ENCODE measurements at places on chromosomes 5 and 9. TPM values are rescaled to one million over a fixed set of nuclear protein-coding genes. Genes with fewer than 3 reads are reported as not detected.

Gene MEGF10
- 0.36 TPM for total RNA-seq

DNA sequence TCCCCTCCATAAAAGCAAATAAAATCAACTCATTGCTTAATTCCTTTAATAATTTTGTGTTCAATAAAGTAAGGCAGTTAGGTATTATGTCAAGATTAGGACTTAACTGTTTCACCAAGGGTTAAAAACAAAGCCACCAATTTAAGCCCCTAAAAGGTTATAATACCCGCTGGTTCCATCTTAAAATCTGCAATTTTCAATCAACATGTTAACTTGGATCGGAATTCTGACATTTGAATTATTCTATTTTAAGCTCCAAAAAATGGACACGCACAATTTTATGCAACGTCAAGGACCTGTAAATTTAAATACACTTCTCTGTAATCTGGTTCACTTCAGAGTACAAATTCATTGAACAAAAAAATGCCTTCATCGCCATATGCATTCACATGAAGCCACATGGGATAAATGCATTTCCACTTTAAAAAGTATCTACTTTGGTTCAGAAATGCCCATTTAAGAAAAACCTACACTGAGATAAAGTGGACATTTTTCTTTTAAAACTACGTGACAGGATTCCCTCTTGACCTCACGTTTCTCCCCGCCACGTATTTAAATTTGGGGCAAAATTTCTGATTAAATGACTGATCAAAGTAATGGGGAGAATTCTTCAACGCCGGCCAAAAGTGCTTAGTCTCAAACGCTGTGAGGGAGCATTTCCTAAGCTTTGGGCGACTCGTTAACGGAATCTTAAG, 721 bp downstream of the GIN1 start:
- DNase-seq, result no peak

Gene SPATA31C1
- not detected for total RNA-seq

DNA sequence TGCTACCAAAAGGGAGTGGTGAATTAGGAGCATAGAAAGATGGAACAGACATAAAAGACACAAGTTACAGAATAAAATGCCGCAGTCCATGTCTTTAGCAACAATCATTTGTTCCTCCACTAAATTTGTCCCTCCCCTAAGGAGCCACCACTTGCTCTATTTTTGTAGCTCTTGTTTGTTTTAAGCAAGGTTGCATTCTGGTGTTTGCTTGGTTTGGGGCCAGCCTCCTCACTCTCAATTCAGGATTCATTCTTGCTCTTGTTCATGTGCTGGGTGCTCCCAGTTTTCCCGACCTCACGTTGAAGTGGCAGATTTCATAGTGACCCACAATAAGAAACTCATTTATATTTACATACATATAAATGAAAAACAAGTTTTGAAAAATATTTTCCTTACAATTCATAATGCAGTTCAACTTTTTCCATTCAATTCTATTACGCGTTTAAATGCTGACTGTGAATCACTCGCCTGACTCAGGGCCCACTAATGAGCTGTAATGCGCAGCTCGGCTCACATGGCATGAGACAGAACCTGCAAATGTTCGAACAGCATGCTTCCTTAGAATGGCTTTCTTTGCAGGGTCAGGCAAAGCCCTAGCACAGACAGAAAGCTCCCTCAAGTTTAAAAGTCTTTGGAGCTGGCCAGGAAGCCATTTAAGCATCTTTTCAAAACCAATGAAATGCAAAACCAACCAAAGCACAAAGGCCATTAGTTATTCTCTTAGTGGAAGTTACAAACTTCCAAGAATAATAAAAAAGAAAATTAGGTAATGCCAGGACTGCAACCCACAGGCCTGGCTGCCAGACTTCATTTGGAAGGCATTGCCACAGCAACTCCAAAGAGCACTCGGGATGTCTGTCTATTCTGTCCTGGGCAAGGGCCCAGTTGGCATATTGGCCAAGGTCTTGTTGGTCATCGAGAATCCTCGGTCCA, 41.7 kb downstream of the RETREG1 start:
- DNase-seq, result no peak

- no peak for DNase-seq
Observed at GRCh38 chr5:2320611-2321010, 430.9 kb downstream of the IRX2 start.

Gene TIFAB
- not detected for total RNA-seq

DNA sequence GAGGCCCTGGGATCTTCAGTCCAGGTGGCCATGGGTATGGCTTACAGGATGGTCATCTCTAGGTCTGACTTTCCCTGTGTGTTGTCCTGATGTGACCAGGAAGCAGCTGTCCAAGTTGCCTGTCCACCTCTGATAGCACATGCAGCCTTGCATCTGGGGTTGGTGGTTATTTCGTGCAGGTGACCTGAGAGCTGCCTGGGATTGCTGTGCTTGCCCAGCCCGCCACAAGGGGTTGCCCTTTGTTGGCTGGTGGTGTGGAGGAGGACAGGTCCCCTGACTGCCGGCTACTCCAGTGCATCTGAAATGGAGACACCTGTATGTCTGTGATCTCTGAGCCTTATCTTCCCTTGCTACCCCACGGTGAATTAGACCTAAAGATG, 212.6 kb downstream of the ARHGAP26 start:
- DNase-seq, result no peak

DNA sequence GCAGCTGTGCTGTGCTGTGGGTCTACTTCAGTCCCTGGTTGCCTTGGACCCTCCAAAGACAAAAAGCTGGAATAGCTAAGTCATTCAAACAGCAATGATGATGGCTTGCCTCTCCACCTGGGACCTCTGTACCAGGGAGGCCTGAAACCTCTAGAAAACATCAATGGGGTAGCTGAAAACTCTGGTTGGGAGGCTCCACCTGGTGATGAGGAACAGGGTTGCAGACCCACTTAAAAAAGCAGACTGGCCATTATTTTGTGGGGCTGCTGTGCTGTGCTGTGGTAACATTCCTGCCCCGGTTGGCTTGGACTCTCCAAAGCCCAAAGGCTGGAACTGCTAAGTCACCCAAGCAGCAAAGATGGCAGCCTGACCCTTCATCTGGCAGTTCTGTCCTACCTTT, 839.3 kb upstream of the ARRDC3 start:
- no peak for DNase-seq

DNA sequence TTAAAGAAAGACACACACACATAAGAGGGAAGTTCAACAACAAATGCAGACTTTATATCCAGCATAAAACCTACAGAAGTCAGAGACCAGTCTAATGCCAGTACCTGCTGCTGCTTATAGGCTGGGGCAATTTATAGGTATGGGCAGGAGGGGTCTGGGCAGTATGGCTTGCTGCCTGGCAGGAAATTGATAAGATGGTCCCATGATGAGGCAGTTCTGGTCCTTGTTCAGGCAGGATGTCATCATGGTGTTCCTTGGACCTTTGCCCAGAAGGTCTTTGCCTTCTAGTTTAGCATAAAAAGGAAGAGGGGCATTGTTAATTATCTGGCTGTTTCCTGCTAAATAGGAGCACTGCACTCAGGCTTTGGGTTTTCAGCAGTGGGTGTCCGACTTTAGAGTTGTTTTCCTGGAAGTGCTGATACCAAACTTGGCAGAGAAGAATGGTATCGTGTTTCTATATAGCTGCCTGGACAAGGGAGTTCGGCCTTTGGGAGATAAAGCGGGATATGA, 10.4 kb upstream of the PDCD1LG2 start:
- DNase-seq, result no peak

Gene INSL4
- total RNA-seq, result not detected

GRCh38 chr5:171157775-171158174, 151.3 kb upstream of the TLX3 start:
- no peak for DNase-seq

DNA sequence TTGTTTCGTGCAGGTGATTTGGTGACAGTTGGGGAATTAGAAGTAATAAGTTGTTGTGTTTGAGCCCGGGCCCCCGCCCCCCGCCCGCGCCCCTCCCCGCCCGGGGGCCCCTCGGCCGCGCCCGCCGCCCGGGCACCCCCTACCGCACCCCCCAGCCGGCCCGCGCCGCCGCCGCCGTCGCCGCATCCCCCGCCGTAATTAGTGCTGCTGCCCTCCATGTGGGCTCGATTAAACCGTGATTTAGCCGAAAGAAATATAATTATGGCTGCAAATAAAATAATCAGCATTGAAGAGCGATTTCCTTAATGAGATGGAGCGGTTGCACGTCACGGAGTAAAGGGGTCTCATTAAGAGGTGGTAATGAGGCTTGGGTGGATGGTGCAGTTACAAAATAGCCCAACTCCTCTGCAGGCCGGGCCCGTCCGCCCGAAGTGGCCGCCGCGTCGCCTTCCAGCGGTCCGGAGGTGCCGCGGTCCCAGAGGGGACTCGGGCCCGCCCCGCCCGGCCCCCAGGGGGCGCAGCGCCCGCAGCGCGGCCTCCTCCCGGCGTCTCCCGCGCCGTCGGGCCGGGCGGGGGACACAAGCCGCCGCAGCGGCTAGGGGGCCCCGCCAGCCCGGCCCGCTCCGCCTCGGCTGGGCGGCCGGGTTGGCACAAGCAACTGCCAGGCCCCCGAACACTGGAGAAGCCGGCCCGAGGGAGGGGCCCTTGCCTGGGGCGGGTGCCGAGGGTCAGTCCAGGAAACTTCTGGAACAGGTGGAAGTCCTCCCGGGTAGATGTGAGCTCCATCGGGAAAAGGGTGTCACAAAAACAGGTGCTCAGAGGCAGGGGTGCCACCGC, 6.9 kb upstream of the OTP start:
- no peak for DNase-seq

Gene HAUS6
- 14.7 TPM for total RNA-seq

DNA sequence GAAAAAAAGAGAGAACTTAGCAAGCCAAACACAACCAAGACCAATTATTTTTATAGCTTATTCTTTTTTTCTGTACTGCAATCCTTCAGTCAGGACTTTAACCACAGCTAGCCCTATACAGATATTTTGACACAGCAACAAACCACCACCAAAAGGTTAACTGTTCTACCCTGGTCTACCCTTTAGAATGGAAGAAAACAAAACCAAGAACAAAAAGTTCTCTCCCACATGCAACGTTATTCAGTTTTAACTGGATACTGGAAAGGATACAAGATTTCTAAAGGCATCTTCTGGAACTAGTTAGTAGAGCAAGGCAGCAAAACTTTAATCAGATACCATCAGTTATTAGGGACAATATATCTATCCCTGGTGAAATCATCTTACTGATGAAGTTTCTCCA, 32.6 kb downstream of the ECPAS start:
- DNase-seq, result no peak

DNA sequence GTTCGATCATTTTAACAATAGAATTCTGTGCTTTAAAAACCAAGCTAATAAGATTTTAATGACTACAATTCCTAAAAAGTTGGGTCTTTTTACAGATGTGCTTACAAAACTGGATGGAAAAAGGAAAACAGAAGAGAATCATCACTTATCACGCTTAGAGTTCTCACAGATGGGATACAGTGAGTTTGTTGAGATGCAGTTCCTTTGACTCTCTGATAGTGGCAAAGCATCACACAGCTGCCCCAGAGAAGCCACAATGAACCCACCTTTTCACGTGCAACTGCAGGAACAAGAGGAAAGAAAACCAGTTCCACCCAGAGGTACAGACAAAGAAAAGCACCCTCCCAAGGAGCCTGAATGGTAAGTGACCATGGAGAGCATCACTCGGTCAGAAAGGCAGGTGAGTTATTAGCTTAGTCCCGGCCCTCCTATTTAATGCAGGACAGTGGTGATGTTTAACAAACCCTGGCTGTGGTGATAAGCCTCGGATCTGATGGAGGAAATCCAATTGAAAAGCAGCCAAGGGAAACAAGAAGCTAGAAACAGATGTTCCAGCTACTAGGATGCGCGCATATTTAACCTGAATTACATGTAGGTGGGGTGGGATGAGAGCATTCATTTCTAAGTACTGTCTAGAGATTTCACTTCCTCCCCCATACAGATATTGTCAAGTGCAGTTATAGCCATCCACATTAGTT, 167.7 kb downstream of the TARS1 start:
- DNase-seq, result no peak

Gene MOB3B
- 7.9 TPM for total RNA-seq

Gene EGR1
- 164 TPM for total RNA-seq

DNA sequence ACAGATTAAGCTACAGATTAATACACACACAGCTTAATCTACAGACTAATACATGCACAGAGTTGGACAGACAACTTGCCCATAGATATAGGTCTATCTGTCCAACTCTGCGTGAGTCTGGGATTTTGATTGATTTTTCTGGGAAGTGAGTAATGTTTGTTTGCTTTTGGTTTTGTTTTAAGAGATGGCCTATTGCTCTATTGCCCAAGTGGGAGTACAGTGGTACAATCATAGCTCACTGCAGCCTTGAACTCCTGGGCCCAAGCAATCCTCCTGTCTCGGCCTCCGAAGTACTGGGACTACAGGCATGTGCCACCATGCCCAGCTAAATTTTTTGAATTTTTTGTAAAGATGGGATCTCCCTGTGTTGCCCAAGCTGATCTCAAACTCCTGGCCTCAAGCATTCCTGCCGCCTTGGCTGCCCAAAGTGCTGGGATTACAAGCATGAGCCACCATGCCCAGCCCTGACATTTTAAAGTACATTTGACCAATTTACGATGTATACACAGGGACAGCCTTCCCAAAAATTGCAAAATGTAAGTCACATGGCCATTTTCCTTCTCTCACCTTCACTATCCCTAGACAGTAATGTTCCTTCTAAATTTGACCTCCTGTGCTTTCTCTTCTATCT, 50.8 kb downstream of the PAPPA start:
- no peak for DNase-seq

DNA sequence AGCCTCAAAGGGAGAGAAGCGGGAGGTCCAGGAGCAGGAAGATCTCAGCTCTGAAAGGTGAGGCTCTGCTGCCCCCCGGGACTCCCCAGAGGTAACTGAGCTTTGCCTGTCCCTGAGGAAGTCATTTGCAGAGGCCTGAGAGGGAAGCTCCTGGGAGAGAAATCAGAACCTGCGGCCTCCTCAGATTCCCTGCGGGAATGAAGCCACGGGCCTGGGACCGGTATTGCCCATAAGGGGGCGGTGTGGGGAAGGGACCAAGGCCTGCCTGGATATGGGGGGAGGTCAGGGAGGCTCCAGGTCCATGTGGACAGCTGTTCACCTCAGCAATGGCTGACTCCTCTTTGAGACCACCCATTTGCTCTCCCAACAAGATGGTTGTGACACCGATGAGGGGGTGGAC, 1.3 kb downstream of the SPATA31E1 start:
- no peak for DNase-seq

DNA sequence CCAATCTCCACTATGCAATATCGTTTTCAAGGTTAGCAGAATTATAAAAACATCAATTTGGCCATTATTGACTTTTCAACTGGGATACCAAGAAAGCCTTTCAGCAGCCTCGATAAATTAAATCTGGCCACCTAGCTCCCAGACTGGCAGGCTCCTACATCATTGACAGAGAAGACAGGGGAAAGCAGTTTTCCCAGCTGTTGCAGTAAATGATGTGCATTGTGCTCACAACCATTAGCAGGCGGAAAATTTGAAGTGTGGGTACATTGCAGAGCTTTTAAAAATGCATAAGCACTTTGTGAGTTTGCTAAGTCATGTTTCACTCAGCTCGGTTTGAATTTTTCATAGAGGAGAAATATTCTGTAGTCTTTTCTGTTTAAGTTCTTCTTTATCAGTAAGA, 297.9 kb downstream of the KCTD16 start:
- no peak for DNase-seq
